ENCODE measurements at places on chromosomes 6 and 20.
A peak's percentile ranks its signal among the peaks of the same experiment; 100 is the strongest.

GRCh38 chr20:55777641-55778040, 227.7 kb downstream of the CBLN4 start:
- DNase-seq, result no peak

DNA sequence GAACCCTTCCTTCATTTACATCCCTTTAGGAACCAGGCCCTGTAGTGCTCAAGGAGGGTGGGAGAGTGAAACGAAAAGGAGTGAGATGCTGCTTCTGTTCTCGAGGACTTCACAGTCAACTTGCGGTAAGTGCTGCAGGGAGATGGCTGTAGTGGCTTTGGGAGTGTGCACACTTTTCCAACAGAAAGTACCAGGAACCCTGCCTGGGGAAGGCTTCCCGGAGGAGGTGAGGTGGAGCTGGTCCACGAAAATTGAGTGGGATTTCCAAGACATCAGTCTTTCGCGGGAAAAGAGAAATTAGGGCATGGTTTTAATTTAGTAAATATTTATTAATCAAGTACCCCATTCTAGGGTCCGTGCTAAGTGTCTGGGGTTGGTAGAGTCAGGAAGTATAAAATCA, 12.7 kb downstream of the TRIM31 start:
- DNase-seq, result no peak

- no peak for DNase-seq
These were observed 58.6 kb upstream of the EEF1A1 start for GRCh38 chr6:73579389-73579788.

- DNase-seq, result no peak
These were observed 23.6 kb downstream of the STXBP5 start for GRCh38 chr6:147227770-147228320.

GRCh38 chr20:50278684-50279531, 88.3 kb downstream of the CEBPB start:
- peak; percentile 65 for DNase-seq

DNA sequence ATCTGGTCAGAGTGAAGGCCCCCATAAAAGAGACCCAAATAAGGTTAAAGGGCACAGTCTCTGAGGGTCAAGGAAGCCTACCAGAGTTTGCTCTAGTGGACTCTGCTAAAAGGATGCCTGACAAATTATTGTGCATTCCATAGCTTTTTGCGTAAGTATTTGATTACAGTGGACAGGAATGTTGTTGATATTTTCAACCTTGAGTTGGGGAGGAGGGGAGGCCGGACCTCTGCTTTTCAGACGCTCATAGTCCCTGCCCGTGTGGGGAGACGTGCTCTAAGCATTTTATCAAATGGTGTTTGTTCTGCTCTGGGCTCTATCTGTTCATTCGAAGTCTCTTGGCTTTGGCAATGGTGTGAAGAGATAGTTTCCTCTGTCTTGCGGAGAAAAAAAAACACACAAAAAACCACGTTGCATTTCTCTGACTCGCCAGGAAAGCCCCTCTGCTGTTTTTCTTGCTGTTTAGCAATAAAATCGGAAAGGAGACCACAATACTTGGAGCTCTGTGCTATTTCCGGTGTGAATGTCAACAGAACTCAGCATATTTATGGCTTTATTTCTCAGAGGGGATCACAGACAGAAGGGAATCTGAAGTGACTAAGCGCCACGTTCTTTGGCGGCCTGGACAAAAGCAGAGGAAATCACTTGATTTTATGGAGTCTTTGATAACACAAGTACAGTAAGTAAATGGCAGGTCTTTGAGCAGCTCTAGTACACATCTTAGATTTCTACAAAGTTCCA, 159.8 kb downstream of the ZFP64 start:
- no peak for DNase-seq

DNA sequence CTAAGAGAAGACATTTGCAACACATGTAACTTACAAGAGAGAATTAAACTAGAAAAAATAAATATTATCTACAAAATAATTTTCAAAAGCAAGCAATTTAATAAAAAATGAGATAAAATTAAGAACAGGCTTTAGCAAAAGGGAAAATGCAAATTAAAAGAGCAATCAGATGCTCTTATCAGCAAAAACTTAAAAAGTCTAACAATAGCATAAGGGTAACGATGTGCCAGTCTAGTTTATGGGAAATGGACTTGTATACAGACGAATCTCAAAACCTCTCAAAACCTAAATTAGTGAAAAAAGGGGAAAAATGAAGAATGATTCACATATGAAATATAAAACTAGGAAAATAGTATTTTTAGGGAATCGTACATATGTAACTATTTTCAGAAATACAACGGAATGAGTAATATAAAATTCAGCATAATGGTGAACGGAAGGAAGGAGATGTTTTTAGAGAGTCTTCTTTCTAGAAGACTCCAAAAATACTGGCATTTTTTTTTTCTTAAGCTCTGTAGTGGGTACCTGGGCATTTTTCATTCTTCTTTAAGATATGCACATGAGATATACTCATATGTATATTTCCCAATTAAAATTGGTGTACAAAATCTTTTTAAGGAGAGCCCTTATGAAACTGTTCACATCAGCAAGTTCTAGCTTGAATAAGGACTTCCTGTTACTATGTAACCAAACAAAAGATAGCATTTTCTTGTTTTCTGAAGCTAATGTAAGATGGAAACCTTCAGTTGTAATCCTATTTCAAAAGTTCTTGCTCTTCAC, 927 bp upstream of the MANEA start:
- DNase-seq, result no peak

DNA sequence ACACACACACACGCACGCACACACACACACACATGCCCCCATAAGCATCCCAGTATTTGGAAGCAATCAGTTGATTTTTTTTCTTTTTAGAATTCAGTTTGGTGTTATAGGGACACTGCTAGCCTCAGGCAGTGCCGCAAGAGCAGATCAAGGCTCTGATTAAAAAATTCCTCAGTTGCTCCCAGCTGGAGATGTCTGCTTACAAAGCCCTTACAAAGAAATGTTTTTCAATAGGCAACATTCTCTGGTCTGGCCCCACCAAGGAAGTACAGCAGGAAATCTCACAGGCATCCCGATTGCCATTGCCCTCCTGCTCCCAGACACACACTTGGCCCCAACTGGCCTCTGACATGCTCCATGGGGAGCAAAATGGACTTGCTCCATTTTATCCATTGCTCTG, 22.9 kb upstream of the CD83 start:
- DNase-seq, result no peak

DNA sequence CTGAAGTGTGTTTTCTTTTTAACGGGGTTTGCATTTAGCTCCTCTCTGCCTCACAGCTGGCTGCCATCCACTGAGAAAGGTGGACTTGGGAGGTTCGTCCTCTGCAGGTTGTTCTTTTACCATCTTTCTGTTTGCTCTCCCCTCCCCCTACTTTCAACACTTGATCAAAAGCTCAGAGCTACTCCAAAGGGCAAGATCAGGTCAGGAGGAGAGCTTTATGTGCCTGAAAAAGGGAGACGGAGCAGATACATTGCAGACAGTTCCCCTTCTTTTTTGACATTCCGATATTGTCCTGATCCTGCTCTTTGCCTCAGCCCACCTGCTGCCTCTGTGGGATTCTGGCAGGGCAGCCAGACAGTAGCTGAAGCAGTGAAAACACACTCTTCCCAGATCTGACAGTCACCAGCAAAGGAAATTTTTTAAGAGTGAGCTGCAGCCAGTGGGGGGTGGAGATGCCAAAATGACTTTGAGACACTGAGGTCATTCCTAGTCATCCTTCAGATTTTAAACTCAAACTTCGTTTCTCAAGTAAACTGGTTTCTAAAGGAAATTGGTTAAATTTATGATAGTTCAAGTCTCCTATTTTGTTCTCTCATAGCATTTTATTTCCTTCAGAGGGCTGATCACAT, 26.5 kb downstream of the SMLR1 start:
- no peak for DNase-seq

DNA sequence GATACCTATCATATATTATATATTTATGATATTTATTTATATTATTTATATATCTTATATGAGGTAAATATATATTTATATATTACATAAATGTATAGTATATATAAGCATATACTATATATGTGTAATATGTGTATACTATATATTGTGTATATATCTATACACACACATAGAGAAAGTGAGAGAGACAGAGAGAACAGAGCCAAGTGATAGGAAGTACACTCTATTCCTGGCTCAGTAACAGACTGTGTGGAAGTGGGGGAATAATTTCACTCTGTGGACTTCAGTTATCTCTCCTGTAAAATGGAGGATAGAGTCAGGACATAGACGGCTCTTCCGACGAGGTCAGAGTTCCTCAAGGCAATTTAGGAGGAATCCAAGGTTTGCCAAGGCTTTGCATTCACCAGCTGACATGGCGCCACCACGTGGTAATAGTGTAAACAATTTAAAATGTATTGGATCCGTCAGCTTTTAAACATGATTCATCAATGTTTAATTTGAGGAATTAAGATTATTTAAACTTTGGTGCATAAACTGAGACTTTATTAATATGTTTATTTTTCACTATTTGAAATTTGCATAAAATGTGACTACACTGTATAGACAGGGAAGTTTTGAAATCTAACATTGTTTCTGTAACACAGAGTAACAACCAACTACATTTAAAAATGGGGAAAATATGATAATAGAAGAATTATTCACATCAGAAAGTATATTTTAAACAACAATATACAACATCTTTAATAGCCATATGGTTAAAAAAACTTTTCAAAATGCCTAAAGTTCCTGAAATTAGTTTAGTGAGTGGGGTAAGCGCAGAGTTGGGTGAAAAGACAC, 75.4 kb upstream of the TMEM244 start:
- DNase-seq, result peak; percentile 56

- DNase-seq, result peak; percentile 90
These were observed 25.0 kb downstream of the TAF8 start for GRCh38 chr6:42075159-42075838.

GRCh38 chr6:5814116-5814515, 192.6 kb downstream of the NRN1 start:
- DNase-seq, result no peak

GRCh38 chr20:34618676-34619075, 58.2 kb downstream of the PIGU start:
- DNase-seq, result no peak

GRCh38 chr6:36039112-36039511, 11.5 kb downstream of the MAPK14 start:
- no peak for DNase-seq

- no peak for DNase-seq
These were observed 44.5 kb upstream of the VSX1 start for GRCh38 chr20:25126204-25127029.

DNA sequence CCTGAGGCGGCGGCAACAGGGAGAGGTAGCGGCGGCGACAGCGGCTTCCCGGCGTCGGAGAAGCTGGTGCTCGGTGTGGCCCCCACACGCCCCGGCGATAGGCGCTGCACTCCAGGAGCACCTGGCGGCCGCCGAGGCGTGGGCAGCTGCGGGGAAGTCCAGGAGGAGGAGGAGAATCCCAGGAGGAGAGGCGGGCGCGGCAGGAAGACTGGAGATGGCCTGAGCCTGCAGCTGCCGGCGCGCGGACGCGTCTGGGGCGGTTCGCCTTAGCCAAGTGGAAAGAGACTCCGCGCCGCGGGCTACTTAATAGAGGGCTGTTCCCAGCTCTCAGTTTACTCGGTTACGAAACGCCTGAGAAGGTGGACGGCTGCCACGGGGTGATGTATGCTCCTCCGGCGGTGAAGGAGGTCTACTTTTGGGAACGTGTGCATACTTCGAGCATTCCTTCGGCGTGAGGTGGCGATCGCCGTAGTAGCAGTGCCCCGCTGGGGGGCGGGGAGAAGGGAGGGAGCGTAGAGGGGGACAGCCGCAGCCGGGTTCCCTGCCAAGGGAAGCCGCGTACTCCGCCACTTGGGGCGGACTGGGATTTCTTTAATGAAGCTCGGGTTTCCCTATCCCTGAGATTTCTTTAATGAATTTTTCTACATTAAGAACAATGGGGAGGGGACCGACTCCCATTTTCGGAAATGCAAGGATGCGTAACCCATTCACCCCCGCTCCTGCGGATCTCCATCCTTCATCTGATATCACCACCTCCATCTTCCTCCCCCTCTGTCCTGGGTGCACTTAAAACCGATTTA, at the start of gene COL12A1:
COL12A1 (minus strand) TSS at position 278 of the 800 bp plus-strand sequence. CDS start 3,261 bp downstream, outside the sequence.
- peak; percentile 87 for DNase-seq

DNA sequence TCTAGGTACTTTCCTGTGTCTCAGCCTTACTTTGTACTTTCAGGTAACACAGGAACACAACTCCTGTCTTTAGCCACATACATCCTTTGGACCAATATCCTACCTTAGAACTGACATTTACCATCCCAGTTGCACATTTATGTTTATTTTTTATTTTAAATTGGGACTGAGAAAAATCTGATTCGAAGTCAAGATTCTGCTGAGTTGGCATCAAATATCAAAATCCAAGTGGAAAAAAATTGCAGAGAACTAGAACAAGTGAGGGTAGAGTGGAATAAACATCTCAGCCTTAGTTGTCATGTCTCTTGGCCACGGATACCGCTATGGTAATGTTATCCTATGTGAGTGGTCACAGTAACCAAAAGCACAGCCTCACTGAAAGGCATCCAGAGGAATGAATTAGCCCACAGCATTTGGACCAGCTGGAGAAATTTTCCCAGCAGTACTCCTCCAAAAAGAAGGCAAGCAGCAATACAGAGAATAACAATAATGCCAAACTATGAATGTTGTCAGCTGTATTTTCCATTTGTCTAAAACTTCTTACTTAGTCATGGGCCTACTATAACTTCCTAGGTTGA, 17.6 kb upstream of the EYA4 start:
- no peak for DNase-seq

DNA sequence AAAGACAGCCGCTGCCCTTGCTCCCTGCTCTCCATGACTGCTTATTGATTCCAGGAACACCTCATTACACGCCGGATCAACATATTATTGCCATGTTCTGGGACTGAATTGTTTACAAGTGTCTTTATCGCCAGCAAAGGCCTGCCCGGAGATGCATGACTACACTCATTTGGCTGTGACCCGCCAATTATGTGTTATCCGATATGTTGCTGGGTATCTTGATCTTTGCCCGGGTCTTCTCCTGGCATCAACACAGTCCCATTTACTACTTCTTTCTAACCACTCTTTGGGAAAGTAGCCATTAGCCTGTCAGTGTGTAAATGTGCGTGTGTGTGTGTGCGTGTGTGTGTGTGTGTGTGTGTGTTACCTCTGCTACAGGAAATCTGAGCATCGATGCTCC, 15.4 kb downstream of the LINC00237 start:
- no peak for DNase-seq

- no peak for DNase-seq
These were observed 95.5 kb upstream of the PAX1 start for GRCh38 chr20:21609981-21610380.

GRCh38 chr6:501891-502601, 110.5 kb downstream of the IRF4 start:
- peak; percentile 71 for DNase-seq

- DNase-seq, result no peak
These were observed 315.8 kb upstream of the SOX4 start for GRCh38 chr6:21277601-21278374.

- no peak for DNase-seq
These were observed 25.4 kb upstream of the HLA-E start for GRCh38 chr6:30463651-30464618.

- DNase-seq, result no peak
These were observed 236.6 kb downstream of the PLCB1 start for GRCh38 chr20:8368670-8369069.

- DNase-seq, result no peak
These were observed 1.6 kb downstream of the TMEM14A start for GRCh38 chr6:52672412-52673025.

Data from posterior cingulate gyrus (tissue), 11 donors.